Cardiac septum (tissue), 1 donor: ENCODE measurements at places on chromosomes 6 and 20. TPM values are rescaled to one million over a fixed set of nuclear protein-coding genes. Genes with fewer than 3 reads are reported as not detected.

Gene C6orf15
- not detected for total RNA-seq

Gene PPP2R5D
- 25.3 TPM for total RNA-seq

Gene ESR1
- total RNA-seq: 0.75 TPM

Gene MYLK4
- total RNA-seq: 0.51 TPM

Gene ARMC2
- total RNA-seq: 11.0 TPM

Gene ZNF512B
- 12.8 TPM for total RNA-seq
